Stimulated activated effector memory CD8-positive, alpha-beta T cell treated with anti-CD3 and anti-CD28 coated beads, Interleukin-12 subunit alpha, Interleukin-12 subunit beta, amount 100 ng/mL, for 72 hours (primary cell): ENCODE measurements at places on chromosomes 16 and 17.

DNA sequence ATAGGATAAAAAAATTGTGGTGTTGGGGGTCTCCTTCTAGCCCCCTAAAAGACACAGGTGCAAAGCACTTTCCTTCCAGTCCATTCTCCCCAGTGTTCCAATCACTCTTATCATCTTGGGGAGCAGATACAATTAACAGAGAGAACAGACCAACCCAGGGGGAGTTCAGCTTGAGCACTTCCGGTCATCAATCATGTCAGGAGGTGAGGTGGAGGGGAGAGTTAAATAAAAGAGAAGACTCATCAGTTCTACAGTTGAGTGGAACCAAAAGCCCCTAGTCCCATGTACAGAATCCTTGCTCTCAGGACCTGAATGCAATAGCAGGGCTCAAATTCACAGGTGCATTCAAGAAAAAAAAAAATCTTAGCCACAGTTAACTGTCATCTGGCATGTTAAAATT, 122.3 kb downstream of the DYNLRB2 start:
- DNase-seq = no peak

DNA sequence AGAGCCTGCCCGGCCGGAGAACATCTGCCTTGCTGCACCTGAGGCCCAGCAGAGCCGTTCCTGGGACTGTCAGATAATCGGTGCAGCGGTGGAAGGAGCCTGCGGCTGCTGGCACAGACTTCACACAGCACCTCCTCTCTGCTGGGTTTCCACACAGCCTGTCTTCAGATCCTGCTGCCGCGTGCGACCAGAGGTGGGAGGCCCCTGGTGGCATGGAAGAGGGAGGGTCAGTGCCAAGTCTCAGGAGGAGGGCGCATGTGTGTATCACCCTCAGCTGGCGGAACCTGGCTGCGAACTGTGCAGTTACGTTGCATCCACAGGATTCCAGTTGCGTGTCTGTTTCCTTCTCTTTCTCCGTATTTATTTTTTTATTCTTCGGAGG, 3.3 kb downstream of the CDK5R1 start:
- no peak for DNase-seq

- DNase-seq = no peak
These were observed 14.3 kb upstream of the ARL4D start for GRCh38 chr17:43384476-43384862.

- DNase-seq = peak; percentile 44
These were observed 565 bp downstream of the WDR45B start for GRCh38 chr17:82647593-82648164.

GRCh38 chr17:14144508-14144907, 75.2 kb downstream of the COX10 start:
- no peak for DNase-seq

- no peak for DNase-seq
These were observed 220.1 kb upstream of the GSE1 start for GRCh38 chr16:85392756-85393673.

DNA sequence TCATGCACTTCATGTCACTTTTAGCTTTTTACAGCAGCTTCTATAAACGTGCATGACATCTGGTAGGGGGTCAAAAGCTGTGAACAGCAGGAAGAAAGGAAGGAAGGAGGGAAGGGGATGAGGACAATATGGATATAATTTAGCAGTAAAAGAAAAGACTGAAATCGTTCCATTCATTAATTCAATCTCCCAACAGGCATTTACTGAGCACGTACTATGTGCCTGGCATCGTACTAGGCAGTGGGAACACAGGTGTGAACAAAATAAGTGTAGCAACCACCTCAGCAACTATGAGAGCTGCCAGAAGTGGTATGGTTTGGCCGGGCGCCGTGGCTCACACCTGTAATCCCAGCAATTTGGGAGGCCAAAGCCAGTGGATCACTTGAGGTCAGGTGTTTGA, 19.1 kb upstream of the USP7 start:
- no peak for DNase-seq

GRCh38 chr16:57791195-57791892, 10.9 kb downstream of the KIFC3 start:
- DNase-seq = no peak
